ENCODE measurements at places on chromosomes 6 and 20. TPM values are rescaled to one million over a fixed set of nuclear protein-coding genes. Genes with fewer than 3 reads are reported as not detected.

Gene FAM217A
- total RNA-seq: not detected

Gene PCIF1
- 5.2 TPM for total RNA-seq

Gene RIOK1
- 23.8 TPM for total RNA-seq

Gene LST1
- not detected for total RNA-seq

Gene ACSS1
- total RNA-seq: 4.9 TPM

Gene CRISP2
- total RNA-seq: not detected

Gene VIP
- total RNA-seq: 0.06 TPM

Gene SYNGAP1
- 1.1 TPM for total RNA-seq

Gene HLA-G
- not detected for total RNA-seq

Gene MUC22
- not detected for total RNA-seq

Gene GSTA2
- total RNA-seq: not detected

GRCh38 chr20:25320035-25320800 lies 70.4 kb downstream of the ABHD12 start:
- H3K36me3 ChIP-seq: peaks cover 52% of the 10 kb centered on the region
- no peak overlapping the region for H3K4me3 ChIP-seq
- H3K4me1 ChIP-seq: peaks cover 3% of the 10 kb centered on the region
- H3K27me3 ChIP-seq: no peaks in the 10 kb centered on the region

GRCh38 chr20:1784586-1784985 lies 110.6 kb upstream of the SIRPA start:
- H3K36me3 ChIP-seq: no peaks in the 10 kb centered on the region
- peaks cover 24% of the 10 kb centered on the region for H3K27me3 ChIP-seq
- no peak overlapping the region for H3K4me3 ChIP-seq
- DNase-seq: no peak

DNA sequence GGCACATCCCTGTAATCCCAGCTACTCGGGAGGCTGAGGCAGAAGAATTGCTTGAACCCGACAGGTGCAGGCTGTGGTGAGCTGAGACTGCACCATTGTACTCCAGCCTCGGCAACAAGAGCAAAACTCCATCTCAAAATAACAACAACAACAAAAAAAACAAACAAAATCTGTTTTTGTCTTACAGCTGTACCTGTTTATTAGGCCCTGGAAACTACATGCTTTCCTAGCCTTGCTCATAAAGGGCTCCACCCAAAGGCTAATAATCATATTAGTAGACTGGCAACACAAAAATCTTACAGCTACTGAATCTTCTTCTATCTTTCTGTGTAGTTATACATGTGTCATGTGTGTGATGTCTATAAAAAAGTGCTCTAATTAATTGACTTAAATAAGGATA lies 503.9 kb upstream of the EYS start:
- H3K4me1 ChIP-seq: no peaks in the 10 kb centered on the region
- no peak for DNase-seq
- no peaks in the 10 kb centered on the region for H3K36me3 ChIP-seq
- H3K27ac ChIP-seq: no peak overlapping the region
- H3K27me3 ChIP-seq: no peaks in the 10 kb centered on the region

GRCh38 chr6:9583753-9584352 lies 831.0 kb downstream of the TFAP2A start:
- H3K36me3 ChIP-seq: no peaks in the 10 kb centered on the region
- no peak overlapping the region for H3K4me3 ChIP-seq
- H3K4me1 ChIP-seq: no peaks in the 10 kb centered on the region

GRCh38 chr6:34231566-34232336 lies 4.9 kb upstream of the HMGA1 start:
- H3K36me3 ChIP-seq: no peaks in the 10 kb centered on the region
- no peak overlapping the region for H3K4me3 ChIP-seq
- DNase-seq: no peak
- peaks cover 32% of the 10 kb centered on the region for H3K4me1 ChIP-seq

DNA sequence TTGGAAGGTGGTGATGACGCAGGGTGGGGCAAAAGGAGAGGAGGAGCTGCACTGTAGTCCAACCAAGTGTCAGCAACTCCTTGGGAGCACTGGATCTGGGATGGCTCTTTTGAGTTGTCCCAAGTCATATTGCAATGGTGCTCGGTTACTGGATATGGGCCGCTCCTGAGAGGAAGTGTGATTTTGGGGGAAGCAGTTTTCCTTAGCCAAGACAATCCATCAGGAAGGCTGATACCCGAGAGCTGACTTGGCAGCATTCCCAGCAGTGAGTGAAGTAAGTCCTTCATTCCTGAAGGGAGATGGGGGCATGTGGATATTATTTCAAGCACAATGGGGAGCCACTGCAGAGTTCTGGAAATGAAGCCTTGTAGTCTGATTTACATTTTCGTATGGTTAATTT lies 354.1 kb downstream of the RFPL4B start:
- no peak overlapping the region for H3K27ac ChIP-seq
- H3K36me3 ChIP-seq: no peaks in the 10 kb centered on the region
- no peak overlapping the region for H3K4me3 ChIP-seq
- H3K4me1 ChIP-seq: no peaks in the 10 kb centered on the region
- no peaks in the 10 kb centered on the region for H3K27me3 ChIP-seq
- DNase-seq: no peak

- no peak overlapping the region for H3K4me3 ChIP-seq
- no peaks in the 10 kb centered on the region for H3K27me3 ChIP-seq
- no peaks in the 10 kb centered on the region for H3K36me3 ChIP-seq
- no peak overlapping the region for H3K27ac ChIP-seq
Observed at GRCh38 chr6:145349950-145350510, 385.3 kb downstream of the EPM2A start.

GRCh38 chr20:63234693-63235398 lies 859 bp upstream of the BIRC7 start:
- H3K27me3 ChIP-seq: no peaks in the 10 kb centered on the region
- no peaks in the 10 kb centered on the region for H3K36me3 ChIP-seq
- H3K4me3 ChIP-seq: no peak overlapping the region
- DNase-seq: no peak
- H3K4me1 ChIP-seq: peaks cover 38% of the 10 kb centered on the region

DNA sequence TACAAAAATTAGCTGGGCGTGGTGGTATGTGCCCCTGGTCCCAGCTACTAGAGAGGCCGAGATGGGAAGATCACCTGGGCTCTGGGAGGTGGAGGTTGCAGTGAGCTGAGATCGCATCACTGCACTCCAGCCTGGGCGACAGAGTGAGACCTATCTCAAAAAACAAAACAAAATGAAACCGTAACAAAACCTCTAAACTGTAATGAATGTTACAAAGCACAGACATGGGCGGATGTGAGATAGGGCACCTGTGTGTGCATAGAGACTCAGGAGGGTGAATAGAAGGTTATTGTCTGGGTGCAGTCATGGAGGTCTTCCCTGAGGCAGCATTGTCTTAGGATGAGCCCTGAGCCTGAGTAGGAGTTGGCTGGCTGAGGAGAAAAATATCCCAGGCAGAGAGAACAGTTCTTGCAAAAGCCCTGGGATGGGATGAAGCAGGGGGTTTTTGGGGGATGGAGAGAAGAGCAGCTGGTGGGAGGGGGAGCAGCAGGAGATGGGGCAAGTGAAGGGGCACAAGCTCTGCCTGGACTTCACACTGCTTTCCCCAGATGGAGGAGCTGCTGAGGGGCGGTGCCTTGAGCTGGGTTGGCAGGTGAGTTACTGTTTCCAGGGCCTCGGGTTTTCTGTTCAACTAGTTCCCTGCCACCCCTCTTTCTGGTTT lies 5.2 kb downstream of the BCAS4 start:
- no peak overlapping the region for H3K4me3 ChIP-seq
- H3K27ac ChIP-seq: no peak overlapping the region
- no peaks in the 10 kb centered on the region for H3K36me3 ChIP-seq

GRCh38 chr6:53349209-53349693 lies 501 bp upstream of the ELOVL5 start:
- peak overlapping the region; percentile 83 for H3K27ac ChIP-seq
- no peaks in the 10 kb centered on the region for H3K27me3 ChIP-seq
- peaks cover 13% of the 10 kb centered on the region for H3K4me1 ChIP-seq

GRCh38 chr6:13172291-13172690 lies 156.0 kb downstream of the TBC1D7 start:
- no peaks in the 10 kb centered on the region for H3K4me1 ChIP-seq
- no peaks in the 10 kb centered on the region for H3K36me3 ChIP-seq
- no peak overlapping the region for H3K4me3 ChIP-seq
- H3K27me3 ChIP-seq: no peaks in the 10 kb centered on the region
- no peak overlapping the region for H3K27ac ChIP-seq
- DNase-seq: no peak

DNA sequence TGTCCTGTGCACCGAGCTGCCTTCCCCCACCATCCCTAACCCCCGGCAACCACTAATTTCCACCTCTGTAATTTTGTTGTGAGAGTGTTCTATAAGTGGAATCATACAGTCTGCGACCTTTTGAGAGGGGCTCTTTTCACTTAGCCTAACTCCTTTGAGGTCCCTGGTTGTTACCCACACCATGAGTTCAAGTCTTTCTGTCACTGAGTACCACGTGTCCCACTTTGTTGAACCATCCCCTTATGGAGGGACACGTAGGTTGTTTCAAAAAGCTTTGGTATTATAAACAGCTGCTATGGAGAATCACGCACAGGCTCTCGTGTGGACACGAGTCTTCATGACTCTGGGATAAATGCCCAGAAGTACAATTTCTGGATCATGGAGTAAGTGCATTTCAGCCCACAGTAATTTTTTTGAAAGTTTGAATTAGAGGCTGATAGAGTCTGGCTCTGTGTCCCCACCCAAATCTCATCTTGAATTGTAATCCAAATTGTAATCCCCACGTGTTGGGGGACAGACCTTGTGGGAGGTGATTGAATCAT lies 9.5 kb downstream of the FAM209B start:
- no peaks in the 10 kb centered on the region for H3K36me3 ChIP-seq
- no peak overlapping the region for H3K4me3 ChIP-seq
- H3K27ac ChIP-seq: no peak overlapping the region

DNA sequence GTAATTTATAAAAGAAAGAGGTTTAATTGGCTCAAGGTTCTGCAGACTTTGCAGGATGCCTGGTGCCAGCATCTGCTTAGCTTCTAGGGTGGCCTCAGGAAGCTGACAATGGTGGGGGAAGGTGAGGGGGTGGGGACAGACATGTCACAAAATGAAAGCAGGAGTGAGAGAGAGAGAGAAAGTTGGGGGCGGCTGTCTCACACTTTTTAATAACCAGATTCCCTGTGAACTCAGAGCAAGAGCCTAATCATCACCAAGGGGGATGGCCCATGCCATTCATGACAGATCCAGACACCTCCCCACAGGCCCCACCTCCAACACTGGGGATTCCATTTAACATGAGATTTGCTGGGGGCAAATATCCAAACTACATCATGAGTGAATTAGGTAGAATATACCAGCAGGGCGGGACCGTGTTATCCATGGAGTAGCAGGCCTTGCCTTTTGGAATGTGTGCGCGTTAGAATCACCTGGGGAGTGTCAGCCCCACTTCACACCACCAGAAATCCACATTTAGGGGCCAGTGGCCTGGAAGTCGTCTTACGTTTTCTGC lies 258.8 kb downstream of the CDH4 start:
- H3K4me3 ChIP-seq: no peak overlapping the region
- no peaks in the 10 kb centered on the region for H3K36me3 ChIP-seq
- no peak for DNase-seq
- H3K27ac ChIP-seq: no peak overlapping the region
- H3K27me3 ChIP-seq: peaks cover 26% of the 10 kb centered on the region

DNA sequence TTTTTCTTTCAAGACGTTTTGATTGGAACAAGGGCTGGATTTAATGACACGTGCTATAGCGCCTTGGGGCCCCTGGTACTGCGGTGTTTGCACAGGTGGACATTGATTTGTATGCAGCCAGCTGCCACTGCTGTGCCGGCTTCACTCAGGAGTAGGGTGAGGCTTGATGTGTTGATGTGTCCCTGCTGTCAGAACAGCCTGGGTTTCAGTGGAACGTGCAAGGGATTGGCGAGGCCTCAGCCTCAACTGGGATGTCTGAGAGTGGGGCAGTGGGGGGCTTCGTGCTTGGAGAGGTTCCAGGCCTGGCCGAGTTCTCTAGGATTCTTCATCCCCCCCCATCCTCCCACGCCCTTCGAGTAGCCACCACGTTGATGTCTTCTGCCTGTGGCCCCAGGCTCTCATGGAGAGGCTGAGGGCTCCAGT lies 23.0 kb downstream of the PYGB start:
- H3K27ac ChIP-seq: no peak overlapping the region
- H3K4me3 ChIP-seq: no peak overlapping the region
- no peak for DNase-seq
- peaks cover 85% of the 10 kb centered on the region for H3K36me3 ChIP-seq

DNA sequence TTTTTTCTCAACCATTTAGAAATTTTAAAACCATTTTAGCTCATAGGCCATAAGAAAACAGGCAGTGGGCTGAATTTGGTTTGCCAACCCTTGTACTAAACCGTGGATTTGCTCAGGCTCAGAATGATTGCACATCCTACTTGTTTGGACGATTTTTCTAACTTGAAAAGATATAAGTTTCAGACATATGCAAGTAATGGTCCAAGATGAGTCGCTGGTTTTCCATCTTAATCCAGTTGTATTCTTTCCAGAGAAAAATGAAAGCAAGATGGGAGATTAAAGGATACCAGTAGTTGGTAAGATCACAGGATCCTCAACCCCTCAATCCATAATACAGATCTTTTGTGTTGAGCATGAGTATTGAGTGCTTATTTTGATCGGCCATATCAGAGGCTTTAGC lies 250.9 kb downstream of the TINAG start:
- H3K36me3 ChIP-seq: no peaks in the 10 kb centered on the region
- no peak overlapping the region for H3K4me3 ChIP-seq
- DNase-seq: no peak
- H3K27ac ChIP-seq: no peak overlapping the region
- H3K27me3 ChIP-seq: no peaks in the 10 kb centered on the region
- H3K4me1 ChIP-seq: no peaks in the 10 kb centered on the region

DNA sequence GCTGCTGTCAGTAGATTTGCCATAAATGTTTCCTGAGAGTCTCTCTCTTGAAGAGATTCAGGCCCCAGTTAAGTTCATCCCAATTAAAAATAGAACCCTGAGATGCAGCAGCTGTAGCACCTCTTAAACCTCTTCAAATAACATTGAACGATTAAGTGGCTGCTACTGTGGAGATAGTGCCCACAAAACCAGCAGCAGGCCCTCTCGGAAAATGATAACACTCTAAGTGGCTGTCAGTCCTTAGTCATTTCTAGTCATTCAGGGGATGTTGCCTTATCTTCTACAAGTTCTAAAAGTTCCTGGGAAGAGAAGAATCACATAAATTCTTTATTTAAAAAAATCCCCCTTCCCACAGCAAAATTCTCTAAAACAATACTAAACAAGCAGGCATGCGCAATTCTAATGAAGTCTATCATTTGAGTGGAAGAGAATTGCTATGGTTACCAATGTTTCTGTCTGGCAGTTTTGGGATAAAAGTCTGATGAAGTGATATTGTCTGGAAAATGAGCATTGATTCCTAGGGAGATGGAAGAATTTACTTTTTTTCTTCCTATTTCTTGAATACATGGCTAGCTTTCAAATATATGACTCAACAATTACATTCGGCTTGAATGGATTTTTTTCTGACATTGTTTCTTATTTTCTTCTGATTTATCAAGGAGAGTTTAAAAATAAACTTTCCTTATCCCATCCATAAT lies 131.9 kb downstream of the TRMT11 start:
- H3K4me1 ChIP-seq: no peaks in the 10 kb centered on the region
- no peak overlapping the region for H3K27ac ChIP-seq
- no peaks in the 10 kb centered on the region for H3K27me3 ChIP-seq
- H3K4me3 ChIP-seq: no peak overlapping the region
- no peaks in the 10 kb centered on the region for H3K36me3 ChIP-seq

- H3K27ac ChIP-seq: no peak overlapping the region
- H3K27me3 ChIP-seq: no peaks in the 10 kb centered on the region
- DNase-seq: no peak
- no peak overlapping the region for H3K4me3 ChIP-seq
- no peaks in the 10 kb centered on the region for H3K36me3 ChIP-seq
- peaks cover 5% of the 10 kb centered on the region for H3K4me1 ChIP-seq
Observed at GRCh38 chr6:167787896-167788562, 38.7 kb upstream of the AFDN start.

- no peak overlapping the region for H3K4me3 ChIP-seq
- H3K36me3 ChIP-seq: no peaks in the 10 kb centered on the region
- H3K27me3 ChIP-seq: no peaks in the 10 kb centered on the region
Observed at GRCh38 chr6:33857932-33858475, 54.2 kb upstream of the MLN start.

All from SJSA1 (cell line).